ENCODE measurements at places on chromosomes 2 and 18. TPM values are rescaled to one million over a fixed set of nuclear protein-coding genes. Genes with fewer than 3 reads are reported as not detected.
A peak's percentile ranks its signal among the peaks of the same experiment; 100 is the strongest.

- H3K4me3 ChIP-seq = no peak overlapping the region
- H3K36me3 ChIP-seq = no peaks in the 10 kb centered on the region
- H3K4me1 ChIP-seq = peaks cover 4% of the 10 kb centered on the region
- no peak overlapping the region for H3K27ac ChIP-seq
- DNase-seq = no peak
Observed at GRCh38 chr2:12855508-12855907, 138.8 kb downstream of the TRIB2 start.

Gene FEV
- total RNA-seq = not detected

- H3K4me3 ChIP-seq = no peak overlapping the region
- no peaks in the 10 kb centered on the region for H3K27me3 ChIP-seq
- H3K36me3 ChIP-seq = no peaks in the 10 kb centered on the region
- H3K4me1 ChIP-seq = no peaks in the 10 kb centered on the region
- DNase-seq = no peak
Observed at GRCh38 chr18:33712719-33713118, 134.7 kb downstream of the ASXL3 start.

Gene LAMA3
- 2.1 TPM for total RNA-seq

- no peaks in the 10 kb centered on the region for H3K27me3 ChIP-seq
- H3K36me3 ChIP-seq = no peaks in the 10 kb centered on the region
- no peak overlapping the region for H3K4me3 ChIP-seq
- peaks cover 29% of the 10 kb centered on the region for H3K4me1 ChIP-seq
Observed at GRCh38 chr2:15737314-15738224, 145.9 kb downstream of the DDX1 start.

DNA sequence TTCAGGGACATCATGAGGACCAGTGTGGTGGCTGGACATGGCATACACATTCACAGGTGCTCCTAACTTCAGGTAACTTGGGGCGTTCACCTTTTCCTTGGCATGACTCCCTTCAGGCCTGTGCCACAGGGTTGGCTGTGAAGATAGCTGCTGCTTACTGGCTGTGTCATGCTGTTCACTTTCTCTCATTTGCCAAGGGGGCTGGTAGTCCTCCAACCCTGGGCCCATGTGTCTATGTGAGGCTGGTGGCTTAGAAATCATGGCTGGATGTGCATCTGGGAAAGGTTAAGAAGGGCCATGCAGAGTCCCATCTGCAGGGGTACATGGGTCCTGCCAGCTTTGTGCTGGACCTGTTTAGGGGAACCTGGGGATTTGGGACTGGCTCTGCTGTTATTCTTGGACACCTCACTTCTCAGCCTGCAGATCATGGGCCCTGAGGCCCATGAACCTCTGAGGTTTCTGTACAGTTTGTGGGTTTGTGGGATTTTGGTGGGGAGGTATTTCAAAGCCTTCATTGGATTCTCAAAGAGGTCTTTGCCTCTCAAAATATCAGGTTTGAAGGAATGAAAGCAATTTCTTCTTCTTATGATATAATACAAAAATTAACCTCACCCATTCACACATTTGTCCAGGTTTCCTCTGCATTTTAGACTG lies 62.9 kb downstream of the FHOD3 start:
- no peak overlapping the region for H3K27ac ChIP-seq
- peaks cover 3% of the 10 kb centered on the region for H3K4me1 ChIP-seq
- DNase-seq = no peak
- H3K36me3 ChIP-seq = peaks cover 12% of the 10 kb centered on the region

DNA sequence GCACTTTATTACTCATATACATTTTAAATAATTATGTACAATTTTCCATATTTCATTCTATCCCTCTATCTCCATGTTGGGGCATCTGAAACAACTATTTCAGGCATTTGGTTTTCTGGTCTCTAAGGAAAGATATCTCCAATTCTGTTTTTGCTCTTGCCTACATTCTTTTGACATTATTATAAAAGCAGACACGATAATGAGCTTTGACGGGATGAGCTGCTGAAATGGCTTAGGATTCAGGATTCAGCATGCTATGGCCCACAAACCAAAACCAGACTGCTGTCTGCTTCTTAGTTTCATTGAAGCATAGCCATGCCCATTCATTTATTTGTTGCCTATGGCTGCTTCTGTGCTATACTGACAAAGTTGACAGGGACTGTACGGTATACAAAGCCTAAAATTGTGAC lies 42.7 kb upstream of the GLS start:
- no peaks in the 10 kb centered on the region for H3K27me3 ChIP-seq
- no peaks in the 10 kb centered on the region for H3K4me1 ChIP-seq
- no peak for DNase-seq
- no peaks in the 10 kb centered on the region for H3K36me3 ChIP-seq
- no peak overlapping the region for H3K4me3 ChIP-seq

Gene IL18R1
- 0.50 TPM for total RNA-seq

Gene MFF
- 105 TPM for total RNA-seq

DNA sequence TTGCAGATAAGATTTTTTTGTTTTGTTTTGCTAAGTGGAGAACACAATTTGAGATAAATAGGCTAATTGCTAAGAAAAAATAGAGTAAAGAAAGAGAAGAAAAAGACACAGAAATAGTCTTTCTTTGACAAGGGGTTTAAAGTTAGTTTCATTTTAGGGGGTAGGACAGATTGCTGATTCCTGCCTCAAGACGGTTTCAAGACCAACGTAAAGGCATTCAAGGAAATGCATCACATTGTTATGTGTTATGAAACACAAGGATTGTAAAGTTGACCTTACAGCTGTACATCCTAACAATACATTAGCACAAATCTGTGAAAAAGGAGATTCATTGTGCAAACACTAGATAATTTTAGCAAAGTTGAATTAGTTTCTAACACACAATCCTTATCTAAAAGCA lies 22.7 kb upstream of the ETAA1 start:
- H3K27me3 ChIP-seq = no peaks in the 10 kb centered on the region
- H3K4me1 ChIP-seq = no peaks in the 10 kb centered on the region
- no peak for DNase-seq
- H3K4me3 ChIP-seq = no peak overlapping the region
- H3K36me3 ChIP-seq = no peaks in the 10 kb centered on the region

DNA sequence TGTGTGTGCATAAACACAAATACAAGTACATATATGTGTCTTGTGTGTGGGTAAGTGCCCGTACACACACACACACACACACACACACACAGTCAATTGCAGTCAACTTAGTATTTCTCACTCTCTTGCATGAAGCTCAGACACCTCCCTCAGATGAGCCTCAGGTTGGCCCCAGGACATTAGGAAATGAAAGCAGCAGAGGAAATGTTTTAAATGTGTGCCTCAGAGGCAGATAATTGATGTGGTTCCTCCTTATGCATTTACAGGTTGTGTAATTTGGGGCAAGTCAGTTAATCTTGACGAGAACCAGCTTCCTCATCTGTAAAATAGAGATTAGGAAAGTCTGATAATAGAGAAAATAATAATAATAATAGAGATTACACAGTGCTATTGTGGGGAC lies 814.0 kb upstream of the ID2 start:
- H3K36me3 ChIP-seq = no peaks in the 10 kb centered on the region
- H3K4me1 ChIP-seq = no peaks in the 10 kb centered on the region
- no peak overlapping the region for H3K27ac ChIP-seq
- no peak for DNase-seq
- no peak overlapping the region for H3K4me3 ChIP-seq

DNA sequence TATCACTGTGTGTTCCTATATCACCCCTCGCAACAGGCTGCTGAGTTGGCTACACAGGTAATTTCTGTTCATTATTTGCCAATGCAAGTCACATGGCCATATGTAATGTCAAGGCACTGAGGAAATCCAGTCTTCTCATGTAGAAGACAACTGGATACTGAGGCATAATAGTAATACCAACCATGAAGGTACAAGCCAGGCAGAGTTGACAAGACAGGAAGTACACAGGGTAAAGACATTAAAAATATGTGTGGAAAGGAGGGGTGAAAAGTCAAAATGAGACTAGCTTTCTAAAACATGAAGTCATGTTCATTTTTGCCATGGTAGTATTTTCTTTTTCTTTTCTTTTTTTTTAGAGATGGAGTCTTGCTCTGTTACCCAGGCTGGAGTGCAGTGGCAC lies 17.5 kb upstream of the RNF138 start:
- no peak overlapping the region for H3K27ac ChIP-seq
- H3K4me3 ChIP-seq = no peak overlapping the region
- H3K27me3 ChIP-seq = no peaks in the 10 kb centered on the region
- no peaks in the 10 kb centered on the region for H3K36me3 ChIP-seq

DNA sequence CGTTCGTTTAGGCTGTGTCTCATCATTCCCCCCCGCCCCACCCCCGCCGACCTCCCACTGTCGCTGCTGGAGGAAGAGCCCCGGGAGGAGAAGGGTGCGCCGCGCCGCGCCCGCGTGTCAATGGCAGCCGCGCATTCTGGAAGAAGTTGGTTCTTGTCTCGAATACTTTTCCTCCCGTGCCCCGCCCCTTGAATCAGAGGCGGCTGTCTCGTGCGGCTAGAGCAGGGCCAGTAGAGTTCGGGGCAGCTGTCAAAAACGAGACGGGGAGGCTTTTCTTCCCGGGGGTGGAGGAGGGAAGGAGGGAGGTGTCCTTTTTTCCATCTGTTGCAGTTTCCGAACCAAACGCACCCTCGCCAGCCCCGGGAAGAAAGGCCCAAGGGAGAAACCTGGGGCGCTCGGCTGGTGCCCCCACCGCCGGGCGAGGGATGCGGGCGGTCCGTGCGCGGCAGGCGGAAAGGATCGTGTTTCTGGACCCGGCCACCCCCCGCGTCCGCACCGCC lies 410 bp upstream of the TGIF1 start:
- no peaks in the 10 kb centered on the region for H3K27me3 ChIP-seq
- peaks cover 22% of the 10 kb centered on the region for H3K4me1 ChIP-seq
- no peaks in the 10 kb centered on the region for H3K36me3 ChIP-seq
- peak; percentile 78 for DNase-seq
- peak overlapping the region; percentile 97 for H3K27ac ChIP-seq
- H3K4me3 ChIP-seq = peak overlapping the region; percentile 83

- no peak overlapping the region for H3K27ac ChIP-seq
- H3K4me3 ChIP-seq = no peak overlapping the region
Observed at GRCh38 chr2:17353263-17353662, 165.0 kb downstream of the RAD51AP2 start.

- no peak overlapping the region for H3K4me3 ChIP-seq
- no peaks in the 10 kb centered on the region for H3K36me3 ChIP-seq
- H3K27me3 ChIP-seq = no peaks in the 10 kb centered on the region
- no peaks in the 10 kb centered on the region for H3K4me1 ChIP-seq
- no peak for DNase-seq
Observed at GRCh38 chr2:9661261-9661660, 30.5 kb upstream of the YWHAQ start.

Gene NEU2
- not detected for total RNA-seq

DNA sequence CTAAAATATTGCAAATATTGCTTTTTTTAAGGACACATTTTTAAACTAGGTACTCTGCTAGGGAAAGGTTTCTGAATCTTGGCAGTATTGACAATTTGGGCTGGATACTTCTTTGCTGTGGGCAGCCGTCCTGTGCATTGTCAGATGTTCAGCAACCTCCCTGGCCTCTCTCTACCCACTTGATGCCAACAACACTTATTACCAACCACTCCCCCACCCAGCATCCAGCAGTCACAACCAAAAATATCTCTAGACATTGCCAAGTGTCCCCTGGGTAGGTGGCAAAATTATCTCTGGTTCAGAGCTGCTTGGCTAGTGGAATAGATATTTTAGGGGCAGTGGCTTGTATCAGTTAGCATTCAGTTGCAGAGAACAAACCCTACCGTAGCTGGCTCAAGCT lies 114.3 kb upstream of the PNPT1 start:
- H3K4me3 ChIP-seq = no peak overlapping the region
- no peaks in the 10 kb centered on the region for H3K4me1 ChIP-seq
- H3K27ac ChIP-seq = no peak overlapping the region
- H3K36me3 ChIP-seq = no peaks in the 10 kb centered on the region
- no peak for DNase-seq

DNA sequence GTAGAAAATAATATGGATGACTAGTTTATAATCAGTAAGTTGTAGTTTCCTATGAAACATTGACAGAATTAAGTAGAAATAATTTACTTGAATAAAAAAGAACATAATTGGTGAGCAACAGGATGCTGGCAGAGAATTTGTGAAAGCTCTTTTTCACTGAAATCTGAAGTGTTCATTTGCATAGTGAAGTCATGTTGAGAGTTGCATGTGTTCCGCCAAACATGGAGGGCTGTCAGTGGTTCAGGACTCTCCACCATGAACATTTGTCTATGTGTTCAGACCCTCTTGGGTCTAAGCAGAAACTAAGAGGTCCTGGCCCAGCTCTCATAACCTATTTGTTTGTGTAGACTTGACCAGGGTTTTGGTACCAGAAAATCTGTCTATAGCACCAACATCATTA lies 182.5 kb upstream of the LINC00305 start:
- H3K27ac ChIP-seq = no peak overlapping the region
- H3K27me3 ChIP-seq = no peaks in the 10 kb centered on the region
- H3K4me1 ChIP-seq = no peaks in the 10 kb centered on the region
- no peak for DNase-seq
- H3K4me3 ChIP-seq = no peak overlapping the region

DNA sequence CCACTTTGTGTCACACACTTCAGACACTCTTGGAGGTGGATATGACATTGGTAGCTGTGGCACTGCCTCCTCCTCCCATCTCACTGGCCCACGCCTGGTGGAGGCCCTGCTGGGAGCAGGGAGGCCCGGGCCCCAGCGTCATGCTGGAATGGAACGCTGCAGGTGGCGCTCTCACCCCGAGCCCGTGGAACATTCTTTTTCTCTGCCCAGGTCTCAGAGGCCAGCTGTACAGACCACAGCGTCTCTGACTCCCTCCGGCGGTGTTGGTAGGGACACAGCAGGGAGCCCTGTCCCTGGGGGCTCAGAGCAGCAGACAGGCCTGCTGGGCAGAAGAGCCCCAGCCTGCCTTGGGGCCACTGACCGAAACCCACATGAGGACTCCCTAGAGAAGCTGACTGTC lies 218.1 kb downstream of the TWIST2 start:
- peaks cover 24% of the 10 kb centered on the region for H3K36me3 ChIP-seq
- H3K4me1 ChIP-seq = no peaks in the 10 kb centered on the region
- H3K27me3 ChIP-seq = no peaks in the 10 kb centered on the region
- H3K27ac ChIP-seq = no peak overlapping the region
- no peak overlapping the region for H3K4me3 ChIP-seq
- no peak for DNase-seq

DNA sequence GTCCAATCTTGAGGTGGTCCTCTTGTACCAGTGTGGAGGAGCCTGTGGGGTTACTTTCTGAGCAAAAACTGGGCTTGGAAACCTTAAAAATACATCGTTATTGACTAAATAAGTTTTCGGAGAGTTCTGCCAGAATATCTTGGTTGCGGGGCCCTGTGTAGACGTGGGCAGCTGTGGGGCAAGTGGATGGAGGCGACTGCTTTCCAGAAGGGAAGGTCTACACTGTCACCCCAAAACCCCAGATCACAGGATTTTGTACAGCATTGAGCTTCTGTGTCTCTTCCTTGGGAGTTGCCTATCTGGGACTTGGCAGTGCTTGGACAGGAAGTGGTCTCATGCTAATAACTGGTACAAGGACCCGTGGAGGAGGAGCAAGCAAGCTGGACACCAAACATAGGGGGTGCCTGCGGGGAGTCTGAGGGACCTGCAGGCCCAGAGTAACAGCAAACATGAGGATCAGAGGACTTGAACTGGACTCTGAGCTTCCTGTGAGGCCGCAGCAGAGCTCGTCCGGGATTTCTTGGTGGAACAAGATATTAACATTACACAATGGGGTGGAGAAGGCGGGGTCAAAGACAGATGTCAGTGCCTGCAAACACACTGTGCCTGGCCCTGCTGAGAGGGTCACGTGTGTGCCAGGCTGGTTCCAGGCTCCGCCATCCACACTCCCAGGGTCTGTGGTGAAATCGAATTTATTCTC lies 48.0 kb upstream of the CTLA4 start:
- no peak overlapping the region for H3K4me3 ChIP-seq
- no peaks in the 10 kb centered on the region for H3K36me3 ChIP-seq
- no peak overlapping the region for H3K27ac ChIP-seq
- H3K27me3 ChIP-seq = no peaks in the 10 kb centered on the region
- H3K4me1 ChIP-seq = peaks cover 6% of the 10 kb centered on the region

Gene LNPK
- 34.8 TPM for total RNA-seq

Measured in heart left ventricle (tissue), 16 donors.